Tibial nerve (tissue), 4 donors: ENCODE measurements at places on chromosomes 12 and 14.
A peak's percentile ranks its signal among the peaks of the same experiment; 100 is the strongest.

DNA sequence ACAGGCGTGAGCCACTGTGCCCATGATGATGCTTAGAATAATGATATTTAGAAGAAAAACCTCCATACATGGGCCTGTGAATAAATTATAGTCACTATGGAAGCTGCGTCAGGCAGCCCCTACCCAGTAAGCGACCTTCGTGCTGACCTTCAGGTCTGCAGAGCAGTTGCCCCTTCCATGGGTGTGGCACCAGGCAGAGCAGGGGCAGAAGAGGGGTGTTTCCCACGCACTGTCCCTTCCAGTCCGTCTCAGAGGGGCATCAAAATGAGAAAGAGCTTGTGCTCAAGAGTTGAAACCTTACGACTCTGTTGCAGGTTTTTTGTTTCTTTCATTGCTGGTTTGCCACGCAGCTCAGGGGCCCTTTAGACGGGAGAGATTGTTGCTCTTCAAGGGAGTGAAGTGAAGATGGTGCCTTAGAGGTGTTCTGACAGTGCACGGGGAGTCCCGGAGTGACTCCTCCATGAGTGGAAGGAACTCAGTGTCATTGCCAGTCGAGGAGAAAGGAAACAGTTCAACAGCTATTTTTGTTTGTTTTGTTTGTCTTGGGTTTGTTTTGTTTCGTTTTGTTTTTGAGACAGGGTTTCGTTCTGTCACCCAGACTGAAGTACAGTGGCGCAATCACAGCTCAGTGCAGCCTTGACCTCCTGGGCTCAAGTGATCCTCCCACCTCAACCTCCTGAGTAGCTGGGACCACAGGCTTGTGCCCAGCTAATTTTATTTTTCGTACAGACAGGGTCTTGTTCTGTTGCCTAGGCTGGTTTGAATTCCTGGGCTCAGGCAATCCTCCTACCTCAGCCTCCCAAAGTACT is 13.9 kb downstream of the CKB start:
- no peak for DNase-seq

- no peak for DNase-seq
These were observed 514.1 kb downstream of the ETNK1 start for GRCh38 chr12:23139026-23139425.

DNA sequence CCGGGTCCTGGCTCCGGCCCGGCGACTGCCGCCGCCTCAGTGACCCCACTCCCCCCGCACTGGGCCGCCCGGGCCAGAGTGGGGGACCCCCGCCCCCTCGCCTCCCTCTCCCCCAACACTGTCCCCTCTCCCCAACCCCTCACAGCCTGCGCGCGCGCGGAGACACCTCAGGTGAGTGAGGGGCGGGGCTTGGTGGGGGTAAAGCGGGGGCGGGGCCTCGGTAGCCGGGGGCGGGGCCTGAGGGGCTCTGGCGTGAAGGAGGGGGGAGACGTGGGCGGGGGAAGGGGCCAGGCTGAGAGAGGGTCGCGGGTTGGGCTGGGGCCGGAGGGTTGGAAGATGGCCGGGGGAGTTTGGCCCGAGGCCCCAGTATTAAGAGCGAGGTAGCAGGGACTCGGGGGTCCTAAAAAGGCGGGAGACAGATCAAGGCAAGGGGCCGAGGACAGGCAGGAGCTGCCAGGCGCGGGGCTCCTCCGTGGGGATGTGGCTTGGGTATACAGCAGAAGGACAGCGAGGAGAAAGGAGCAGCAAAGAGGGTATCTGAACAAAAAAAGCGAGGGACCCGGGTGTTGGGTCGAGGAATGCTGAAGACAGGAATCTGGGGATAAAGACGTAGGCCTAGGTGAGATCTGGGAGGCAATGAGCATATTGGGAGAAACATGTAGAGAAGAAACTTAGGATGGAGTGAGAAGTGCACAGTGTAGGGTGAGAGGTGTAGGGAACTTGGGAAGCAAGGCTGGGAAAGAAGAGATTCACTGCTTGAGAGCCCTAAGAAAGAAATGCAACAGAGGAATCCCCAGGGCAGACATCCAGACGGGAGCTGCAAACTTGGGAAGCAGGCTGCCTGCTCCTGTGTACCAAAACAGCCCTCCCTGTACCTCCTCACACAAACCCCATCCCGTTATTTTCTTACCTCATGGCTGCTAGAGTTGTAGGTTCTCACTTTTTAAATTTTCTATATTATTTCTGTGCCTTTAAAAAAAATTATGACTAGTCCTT is 10.8 kb downstream of the SUOX start:
- peak; percentile 23 for DNase-seq

DNA sequence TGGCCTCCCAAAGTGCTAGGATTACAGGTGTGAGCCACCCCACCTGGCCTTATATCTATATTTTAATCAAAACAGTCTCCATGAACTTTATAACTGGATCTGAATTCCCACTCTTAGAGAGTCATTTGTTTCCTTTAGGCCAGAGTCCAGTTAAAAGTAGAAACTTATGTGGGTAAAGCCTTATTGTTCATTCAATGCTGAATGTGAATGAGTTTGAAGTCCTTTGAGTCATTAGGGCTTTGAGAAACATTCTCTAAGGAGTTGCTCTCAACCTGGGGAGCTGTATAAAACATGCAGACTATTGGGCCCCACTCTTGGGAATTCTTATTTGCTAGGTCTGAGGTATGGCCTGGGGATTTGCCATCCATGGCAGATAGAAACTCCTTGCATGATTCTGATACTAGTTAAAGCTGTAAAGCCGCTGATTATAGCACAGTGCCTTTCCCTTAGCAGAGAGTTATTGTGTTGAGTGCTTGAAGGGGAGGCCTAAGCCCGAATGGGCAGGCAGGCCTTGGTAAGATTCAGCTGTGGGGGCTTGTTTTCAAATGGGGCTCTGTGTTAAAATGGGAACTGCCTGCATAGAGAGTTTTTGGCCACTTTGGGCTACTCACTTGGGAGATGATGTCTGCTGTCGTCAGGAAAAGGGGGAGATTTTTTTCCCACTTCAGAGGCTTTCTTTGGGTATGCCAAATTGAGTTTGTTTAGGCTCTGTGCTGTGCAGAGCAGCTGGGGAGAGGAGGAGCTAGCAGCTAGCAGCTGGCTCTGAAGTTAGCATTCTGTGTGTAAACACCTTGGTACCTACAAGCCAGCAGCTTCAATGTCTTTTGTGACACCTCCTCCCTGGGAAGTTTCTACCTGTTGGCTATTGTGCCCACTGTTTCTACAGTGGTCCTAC is 117.5 kb downstream of the DACT1 start:
- no peak for DNase-seq

DNA sequence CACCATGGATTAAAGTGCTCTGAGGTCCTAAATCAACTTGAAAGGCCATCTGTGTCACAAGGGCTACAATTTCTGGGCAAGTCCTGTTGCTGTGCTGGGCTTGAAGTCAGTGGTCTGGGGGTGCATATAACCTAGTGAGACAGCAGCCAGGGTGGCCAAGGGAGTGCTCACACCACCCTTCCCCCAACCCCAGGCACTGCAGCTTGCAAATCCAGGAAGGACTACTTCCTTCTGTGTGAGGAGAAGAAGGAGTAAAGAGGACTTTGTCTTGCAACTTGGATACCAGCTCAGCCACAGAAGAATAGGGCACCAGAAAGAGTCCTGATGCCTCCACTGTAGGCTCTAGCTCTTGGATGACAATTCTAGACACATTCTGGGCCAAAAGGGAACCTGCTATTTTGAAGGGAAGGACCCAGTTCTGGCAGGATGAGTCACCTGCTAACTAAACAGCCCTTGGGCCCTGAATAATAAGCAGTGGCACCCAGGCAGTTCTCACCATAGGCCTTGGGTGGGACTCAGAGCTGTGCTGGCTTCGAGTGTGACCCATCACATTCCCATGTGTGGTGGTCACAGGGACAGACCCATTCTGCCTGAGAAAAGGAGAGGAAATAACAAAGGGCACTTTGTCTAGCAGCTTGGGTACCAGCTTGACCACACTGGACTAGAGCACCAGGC is 32.6 kb upstream of the DHRS7 start:
- DNase-seq: no peak
